ENCODE measurements at places on chromosomes 13 and 19. TPM values are rescaled to one million over a fixed set of nuclear protein-coding genes. Genes with fewer than 3 reads are reported as not detected.
A peak's percentile ranks its signal among the peaks of the same experiment; 100 is the strongest.

DNA sequence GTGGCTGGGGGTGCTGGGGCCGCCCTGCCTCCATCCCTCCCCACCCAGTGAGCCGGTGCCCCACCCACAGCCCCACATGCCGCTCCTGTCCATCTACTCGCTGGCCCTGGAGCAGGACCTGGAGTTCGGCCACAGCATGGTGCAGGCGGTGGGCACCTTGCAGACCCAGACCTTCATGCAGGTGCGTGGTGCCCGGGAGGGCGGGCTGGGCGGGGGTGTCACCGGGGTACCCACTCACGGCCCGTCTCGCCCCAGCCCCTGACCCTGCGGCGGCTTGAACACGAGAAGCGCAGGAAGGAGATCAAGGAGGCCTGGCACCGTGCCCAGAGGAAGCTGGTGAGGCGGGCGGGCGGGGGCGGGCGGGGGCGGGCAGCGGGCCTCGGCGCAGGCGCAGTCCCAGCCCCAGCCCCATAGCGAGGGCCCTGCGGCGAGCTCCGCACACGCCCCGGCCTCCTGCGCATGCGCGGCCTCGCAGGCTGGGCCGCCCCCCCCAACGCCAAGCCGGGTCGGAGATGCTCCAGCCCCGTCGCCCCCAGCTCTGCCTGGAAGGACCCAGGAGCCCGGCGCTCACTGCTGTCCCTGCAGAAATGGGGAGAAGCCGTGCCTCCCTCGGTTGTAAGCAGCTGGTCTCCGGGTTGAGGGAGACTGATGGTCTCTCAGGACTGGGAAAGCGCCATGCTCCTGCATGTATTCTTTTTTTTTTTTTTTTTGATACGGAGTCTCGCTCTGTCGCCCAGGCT, 7.7 kb downstream of the ARHGAP45 start:
- DNase-seq, result no peak

Gene CAMSAP3
- total RNA-seq, result not detected

Gene IGFL1
- not detected for total RNA-seq

GRCh38 chr13:40064154-40065097, 409.0 kb downstream of the COG6 start:
- peak; percentile 96 for DNase-seq

GRCh38 chr19:18849838-18850400, 18.2 kb downstream of the UPF1 start:
- no peak for DNase-seq

DNA sequence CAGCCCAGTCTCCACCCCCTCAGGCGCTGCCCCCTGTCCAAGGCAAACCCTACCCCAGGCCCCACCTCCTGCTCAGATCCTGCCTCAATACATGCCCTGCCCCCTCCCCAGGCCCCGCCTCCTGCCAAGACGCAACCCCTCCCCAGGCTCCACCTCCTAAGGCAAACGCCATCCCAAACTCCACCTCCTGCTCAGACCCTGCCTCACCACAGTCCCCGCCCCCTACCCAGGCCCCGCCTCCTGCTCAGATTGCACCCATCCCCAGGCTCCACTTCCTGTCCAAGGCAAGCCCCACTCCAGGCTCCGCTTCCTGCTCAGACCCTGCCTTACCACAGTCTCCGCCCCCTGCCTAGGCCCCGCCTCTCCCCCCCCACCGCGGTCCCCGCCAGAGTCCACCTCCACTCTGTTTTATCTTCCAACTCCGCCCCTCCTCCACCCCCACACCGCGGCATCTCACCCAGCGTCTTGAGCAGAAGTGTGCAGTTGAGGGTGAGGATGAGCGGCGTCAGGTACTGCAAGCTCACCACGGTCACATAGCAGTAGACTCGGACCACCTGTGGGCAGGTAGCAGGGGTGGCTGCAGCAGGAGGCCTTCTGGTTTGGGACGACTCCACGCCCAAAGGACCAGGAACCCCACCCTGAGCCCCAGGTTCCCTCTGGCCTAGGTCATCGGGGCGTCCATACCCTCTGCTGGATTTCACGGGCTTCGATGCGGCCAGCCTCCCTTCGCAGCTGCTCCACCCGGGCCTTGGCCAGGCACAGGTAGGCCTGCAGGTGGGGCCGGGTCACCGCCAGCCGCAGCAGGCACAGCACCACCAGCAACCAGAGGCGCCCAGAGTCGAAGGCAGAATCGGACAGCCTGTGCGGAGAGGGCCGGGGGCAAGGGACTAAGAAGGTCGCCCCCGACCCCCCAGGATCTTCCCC, 17.7 kb downstream of the TMEM161A start:
- DNase-seq, result peak; percentile 20

DNA sequence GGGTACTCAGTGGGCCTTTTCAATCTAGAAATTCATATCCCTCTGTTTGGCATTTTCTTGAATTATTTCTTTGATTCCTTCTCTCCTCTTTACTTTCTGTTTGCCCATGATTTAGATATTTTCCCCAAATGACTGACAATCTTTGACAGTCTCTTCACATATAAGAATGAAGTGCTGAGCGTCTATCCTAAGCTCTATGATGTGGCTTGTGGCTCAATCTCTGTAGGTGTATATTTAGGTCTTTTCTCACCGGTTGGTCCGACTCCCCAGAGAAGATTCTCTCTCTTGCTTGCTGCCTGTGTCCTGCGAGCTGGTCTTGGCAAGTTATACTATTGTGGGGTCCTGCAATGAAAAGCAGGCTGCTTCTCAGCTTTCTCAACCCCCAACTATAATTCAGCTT, 29.0 kb downstream of the FLT3 start:
- DNase-seq, result no peak

Gene TUBA3C
- total RNA-seq, result not detected

Gene SCEL
- total RNA-seq, result not detected

Gene ZNF468
- total RNA-seq, result 15.9 TPM

DNA sequence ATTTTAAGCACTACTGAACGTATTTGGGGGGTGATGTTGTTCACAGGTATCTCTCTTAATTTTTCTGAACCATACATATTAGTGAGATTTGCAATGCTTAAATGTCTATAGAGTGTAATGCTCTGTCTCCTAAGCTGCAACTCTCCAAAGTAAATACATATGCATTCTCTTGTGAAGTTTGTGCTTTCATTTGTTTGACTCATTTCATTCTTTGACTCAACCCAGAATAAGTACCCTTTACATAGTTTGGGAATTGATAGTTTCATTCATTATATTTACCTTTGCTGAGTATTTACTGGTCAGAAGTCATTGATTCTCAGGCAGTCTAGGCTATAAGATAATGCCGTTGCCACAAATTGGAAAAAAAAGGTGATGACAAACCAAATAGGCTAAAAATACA, 406.9 kb downstream of the FGF9 start:
- DNase-seq, result no peak

Gene LPAR6
- 0.90 TPM for total RNA-seq

Gene HNRNPUL1
- total RNA-seq, result 98.4 TPM

DNA sequence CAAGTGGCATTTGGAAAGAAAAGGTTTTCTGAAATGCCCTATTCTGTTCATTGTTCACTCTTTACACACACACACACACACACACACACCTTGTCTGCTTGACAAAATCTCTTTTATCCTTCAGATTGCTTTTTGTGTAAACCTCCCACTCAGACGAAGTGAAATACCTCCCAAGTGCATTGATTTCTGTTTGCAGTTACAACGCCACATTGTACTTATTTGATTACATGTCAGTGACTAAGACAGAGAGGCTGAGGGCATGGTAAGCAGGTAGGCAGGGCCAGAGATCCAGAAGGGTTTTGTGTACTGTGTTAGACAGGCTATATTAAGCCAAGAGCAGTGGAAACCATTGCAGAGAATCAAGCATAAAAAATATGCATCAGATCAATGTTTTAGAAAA, 561.8 kb downstream of the GPC6 start:
- no peak for DNase-seq

DNA sequence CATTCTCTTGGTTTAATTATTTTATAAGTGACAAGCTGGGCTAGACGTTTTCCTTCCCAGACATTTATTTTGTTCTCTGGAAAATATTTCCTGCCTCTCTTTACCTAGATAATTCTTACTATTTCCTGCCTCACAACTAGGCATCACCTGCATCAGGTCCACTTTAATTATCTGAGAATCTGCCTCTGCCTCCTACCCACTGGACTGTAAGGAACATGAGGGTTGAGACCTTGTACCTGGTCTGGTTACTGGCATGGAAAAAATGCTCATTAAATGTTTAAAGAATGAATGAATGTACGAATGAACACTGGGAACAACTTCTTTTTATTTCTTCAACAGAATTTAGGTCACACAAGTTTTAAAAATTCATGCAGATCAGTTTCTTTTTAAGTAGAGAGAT, 13.4 kb upstream of the METTL21C start:
- no peak for DNase-seq

DNA sequence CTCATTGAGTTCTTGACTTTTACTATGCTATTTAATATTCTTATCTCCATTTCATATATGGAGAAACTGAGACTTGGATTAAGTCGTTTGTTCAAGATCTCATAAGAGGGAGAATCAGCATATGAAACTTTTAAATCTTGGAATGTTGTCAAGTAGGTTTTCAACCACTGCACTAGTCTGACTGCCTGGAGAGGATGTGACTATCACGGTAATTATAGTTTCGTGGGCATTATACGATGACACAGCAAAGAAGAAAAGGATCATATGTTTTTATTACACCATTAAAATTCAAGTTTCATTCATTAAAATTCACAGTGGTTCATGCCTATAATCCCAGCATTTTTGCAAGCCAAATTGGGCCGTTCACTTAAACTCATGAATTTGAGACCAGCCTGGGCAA, 555.2 kb downstream of the SLITRK1 start:
- no peak for DNase-seq

- DNase-seq, result peak; percentile 61
Observed at GRCh38 chr19:44744871-44745332, 3.6 kb upstream of the BCL3 start.

DNA sequence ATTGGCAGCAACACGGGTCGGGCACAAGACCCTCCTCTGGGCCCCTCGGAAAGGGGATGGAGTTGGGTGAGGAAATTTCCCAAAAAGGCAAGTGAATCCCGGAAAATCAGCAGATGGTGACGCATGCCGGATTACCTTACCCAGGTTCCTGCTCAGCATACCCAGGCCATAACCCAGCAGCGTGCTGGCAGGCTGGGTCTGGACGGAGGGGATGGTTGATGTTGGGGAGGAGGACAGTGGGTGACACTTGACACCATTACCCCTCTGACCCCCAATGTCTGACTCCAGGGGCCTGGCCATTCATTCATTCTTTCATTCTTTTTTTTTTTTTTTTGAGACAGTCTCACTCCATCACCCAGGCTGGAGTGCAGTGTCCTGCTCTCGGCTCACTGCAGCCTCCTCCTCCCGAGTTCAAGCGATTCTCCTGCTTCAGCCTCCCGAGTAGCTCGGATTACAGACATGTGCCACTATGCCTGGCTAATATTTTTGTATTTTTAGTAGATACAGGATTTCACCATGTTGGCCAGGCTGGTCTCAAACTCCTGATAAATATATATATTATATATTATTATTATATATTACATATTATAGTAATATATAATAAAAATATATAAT, 799 bp downstream of the PVR start:
- DNase-seq, result peak; percentile 44

Gene ZNF763
- total RNA-seq, result 3.4 TPM

Gene CRB3
- not detected for total RNA-seq

Gene ANKRD10
- 84.2 TPM for total RNA-seq

Gene STAP2
- 7.5 TPM for total RNA-seq

DNA sequence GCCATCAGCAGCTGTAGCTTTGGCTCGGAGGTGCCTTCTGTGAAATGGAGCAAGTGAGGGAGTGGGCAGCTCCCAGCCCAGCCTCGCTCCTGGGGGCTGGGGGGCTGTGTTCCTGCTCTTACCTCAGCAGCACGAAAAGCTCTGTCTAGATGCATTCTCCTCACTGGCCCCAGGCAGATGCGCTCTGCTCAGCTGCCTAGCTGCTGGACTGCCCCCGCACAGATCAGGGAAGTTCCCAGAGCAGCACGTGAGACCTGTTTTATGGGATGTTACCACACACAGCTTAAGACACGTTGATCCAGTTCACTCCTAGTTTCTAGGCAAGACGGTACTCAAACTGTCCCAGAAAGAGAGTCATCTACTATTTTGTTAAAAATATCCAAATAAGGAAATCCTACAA, 13.6 kb downstream of the LCP1 start:
- DNase-seq, result no peak

- DNase-seq, result no peak
Observed at GRCh38 chr13:42279080-42279479, 7.1 kb downstream of the AKAP11 start.

Gene MYO1F
- 0.09 TPM for total RNA-seq

DNA sequence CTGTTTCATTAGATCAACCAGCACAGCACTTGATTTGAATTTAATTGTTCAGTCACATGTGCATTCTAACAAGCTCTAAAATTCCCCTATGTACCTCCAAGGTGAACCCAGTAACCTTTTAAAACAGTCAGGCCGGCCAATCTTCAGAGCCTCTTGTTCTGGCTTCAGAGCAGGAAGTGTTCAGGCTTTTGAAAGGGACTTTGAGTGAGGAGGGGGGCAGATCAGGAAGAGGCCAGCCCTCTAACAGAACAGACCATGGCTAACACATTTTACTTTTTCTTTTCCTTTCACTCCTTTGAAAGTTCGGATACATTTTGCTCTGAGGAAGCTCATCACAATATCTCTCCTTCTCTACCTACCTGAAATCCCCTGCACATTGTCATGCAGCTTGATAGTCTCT, 390.3 kb downstream of the TBC1D4 start:
- no peak for DNase-seq

- DNase-seq, result peak; percentile 63
Observed at GRCh38 chr13:22086597-22087330, 415.9 kb downstream of the FGF9 start.

Gene C5AR1
- 0.09 TPM for total RNA-seq

- DNase-seq, result no peak
Observed at GRCh38 chr13:41139296-41139966, 6.8 kb upstream of the KBTBD6 start.

DNA sequence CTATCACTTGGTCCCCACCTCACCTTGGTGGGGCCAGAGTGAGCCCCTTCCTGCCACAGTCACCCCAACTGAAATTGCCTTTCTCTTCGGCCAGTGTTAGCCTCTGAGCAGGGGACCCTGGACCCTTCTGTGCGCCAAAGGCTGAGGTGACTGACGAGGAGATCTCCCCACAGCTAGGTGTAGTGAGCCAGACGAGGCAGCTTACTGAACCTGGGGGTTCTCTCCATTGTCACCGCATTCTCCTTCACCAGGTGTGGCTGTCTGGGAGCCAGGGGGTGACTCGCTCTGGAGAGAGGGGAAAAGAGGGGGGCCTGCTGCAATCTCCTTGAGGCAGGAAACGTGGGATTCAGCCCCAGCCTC, 1.3 kb downstream of the RPS28 start:
- no peak for DNase-seq

Gene PRKCG
- total RNA-seq, result not detected

DNA sequence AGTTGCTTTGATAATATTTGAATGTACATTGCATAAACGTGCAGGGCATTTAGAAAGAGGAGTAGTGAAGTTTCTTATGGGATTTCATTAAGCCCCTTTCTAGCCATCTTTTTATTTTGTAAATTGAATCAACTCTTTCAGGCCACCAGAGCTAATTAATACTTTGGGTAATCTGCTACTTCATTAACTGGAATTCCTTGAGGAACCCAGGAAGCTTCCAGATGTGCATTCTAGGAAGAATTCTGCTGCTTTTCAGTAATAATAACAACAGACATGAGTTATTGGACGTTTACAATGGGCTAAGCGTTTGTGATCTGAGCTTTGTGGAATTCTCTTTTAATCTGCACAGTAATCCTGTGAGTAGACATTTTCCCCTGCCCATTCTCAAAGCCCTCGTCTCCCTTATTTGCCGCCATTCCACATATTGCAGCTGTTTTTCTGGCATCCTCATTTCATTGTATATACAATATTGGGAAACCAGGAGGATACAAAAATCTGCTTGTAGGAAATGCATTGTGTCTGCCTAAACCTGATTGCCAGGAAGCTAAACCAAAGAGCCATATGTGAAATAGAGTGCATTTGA, 103.9 kb downstream of the HS6ST3 start:
- DNase-seq, result no peak

Data from fibroblast of the aortic adventitia (primary cell).